ENCODE measurements at places on chromosomes 16 and 17. TPM values are rescaled to one million over a fixed set of nuclear protein-coding genes. Genes with fewer than 3 reads are reported as not detected.
A peak's percentile ranks its signal among the peaks of the same experiment; 100 is the strongest.

TCAP gene
- total RNA-seq: 0.24 TPM

DNA sequence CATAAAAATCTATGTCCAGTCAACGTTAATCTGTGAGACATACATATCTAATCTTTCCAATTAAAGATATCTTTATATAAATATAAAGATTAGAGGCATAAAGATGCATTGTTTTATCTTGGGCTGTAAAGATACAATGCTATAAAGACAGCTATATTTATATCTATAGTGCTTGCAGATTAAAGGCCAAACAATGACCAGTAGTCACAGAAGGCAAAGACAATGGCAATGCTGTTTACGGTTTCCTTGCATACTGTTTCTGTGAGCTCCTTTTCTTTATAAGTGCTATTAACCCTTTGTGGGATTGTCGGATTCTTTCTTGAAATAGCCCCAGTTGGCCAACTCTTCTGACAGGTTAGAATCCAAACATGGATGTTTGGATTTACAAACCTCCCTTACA lies 85.5 kb upstream of the SALL1 start:
- no peak for DNase-seq

DNA sequence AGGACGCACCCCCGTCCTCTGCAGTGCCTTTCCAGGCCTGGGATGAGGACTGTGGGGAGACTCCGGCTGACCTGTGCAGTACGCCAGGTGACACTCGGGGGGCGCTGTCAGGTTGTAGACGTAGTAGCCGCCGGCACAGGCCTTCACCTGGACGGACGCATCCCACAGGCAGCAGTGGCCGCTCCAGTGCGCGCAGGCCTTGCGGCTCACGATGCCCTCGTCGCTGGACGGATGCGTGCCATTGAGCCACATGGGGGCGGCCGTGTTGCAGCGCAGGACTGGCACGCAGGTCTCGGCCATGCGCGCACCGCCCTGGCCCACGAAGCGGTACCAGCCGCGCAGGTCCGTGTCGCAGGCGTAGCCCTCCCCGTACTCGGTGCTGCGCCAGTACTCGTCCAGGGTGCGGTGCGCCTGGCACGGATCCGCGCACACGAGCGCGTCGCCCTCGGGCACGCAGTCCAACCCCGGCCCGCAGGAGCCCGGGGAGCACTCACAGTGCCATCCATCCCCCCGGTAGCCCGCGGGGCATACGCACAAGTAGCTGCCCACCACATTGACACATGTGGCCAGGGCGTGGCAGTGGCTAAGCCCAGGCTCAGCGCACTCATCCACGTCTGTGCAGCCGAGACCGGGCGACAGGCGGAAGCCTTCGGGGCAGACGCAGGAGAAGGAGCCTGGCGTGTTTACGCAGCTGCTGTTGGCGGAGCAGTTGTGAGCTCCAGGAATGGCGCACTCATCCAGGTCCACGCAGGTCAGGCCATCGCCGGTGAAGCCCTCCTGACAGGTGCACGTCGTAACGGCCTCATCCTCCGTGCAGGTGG lies 3.9 kb downstream of the UMOD start:
- DNase-seq: peak; percentile 1

DNA sequence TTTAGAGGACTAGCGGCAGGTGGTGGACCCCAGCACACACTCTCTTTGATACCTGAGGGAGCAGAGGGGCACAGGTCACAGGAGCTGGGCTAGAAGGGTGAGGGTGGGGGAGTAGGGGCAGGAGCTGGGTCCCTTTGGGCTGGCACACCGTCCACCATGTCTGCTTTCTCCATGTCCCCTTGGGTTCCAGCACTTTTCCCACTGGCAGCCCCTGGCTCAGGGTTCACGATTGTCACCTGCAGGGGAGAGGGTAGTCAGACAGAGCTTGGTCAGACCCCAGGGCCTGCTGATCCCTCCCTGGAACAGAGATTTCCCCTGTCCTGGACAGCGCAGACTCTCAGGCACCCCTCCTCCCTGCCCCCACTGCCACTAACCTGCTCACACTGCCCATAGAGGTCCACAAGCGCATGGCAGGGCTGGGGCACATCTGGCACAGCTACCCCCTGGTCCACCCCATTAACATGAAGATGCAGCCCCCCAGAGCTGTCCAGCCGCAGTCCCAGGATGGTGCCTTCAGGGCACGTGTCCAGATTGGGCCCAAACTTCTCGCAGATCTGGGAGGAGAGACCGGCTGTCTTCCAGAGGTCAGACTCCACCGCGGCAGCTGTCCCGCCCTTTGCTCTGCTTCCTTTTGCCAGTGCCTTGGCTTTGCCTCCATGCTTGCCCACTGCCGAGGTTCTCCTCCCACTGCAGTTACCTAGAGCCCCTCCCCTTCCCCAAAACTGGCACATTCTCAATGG lies 3.1 kb upstream of the GPS2 start:
- DNase-seq: no peak

DNA sequence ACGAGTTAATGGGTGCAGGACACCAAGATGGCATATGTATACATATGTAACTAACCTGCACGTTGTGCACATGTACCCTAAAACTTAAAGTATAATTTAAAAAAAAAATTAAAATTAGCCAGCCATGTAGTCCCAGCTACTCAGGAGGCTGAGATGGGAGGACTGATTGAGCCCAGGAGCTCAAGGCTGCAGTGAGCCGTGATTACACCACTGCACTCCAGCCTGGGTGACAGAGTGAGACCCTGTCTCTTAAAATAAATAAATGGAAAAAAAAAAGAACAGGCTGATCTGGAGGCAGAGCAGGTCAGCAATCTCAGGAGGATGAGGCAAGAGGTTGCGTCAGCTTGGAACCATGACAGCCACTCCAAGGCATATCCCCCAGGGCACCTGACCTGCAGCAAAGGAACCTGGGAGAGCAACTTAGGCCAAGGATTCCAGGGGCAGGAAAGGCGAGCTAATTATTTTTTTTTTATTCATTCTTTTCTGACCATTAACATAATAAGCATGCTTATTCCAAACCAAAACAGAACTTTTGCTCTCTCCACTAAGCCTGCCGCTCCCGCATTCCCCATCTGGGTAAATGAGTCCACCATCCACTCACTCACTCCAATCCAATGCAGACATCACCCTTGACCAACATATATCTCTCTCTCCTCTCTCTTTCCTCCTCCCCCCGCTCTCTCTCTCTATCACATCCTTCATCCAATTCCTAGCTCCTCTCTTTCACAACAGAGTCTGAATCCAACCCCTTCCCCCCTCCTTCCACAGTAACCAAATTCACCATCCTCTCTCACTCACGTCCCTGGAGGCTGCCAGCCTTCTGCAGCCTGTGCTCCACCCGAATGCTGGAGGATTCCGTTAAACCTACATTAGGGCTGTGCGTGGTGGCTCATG lies 47.7 kb downstream of the TK2 start:
- no peak for DNase-seq

GRCh38 chr17:35693662-35694061 lies 37.8 kb upstream of the RASL10B start:
- DNase-seq: no peak
